Activated T-helper 1 cell treated with anti-CD3 and anti-CD28 coated beads, Interleukin-12 subunit alpha, Interleukin-12 subunit beta, Interleukin-2, Interleukin-4 antibody, amounts not matched to agents 30 ng/mL and 10 ng/mL and 1 ng/mL, durations not matched to agents 14 hours and 24 hours and 36 hours (primary cell): ENCODE measurements at places on chromosomes 11 and 22. TPM values are rescaled to one million over a fixed set of nuclear protein-coding genes. Genes with fewer than 3 reads are reported as not detected.

GRCh38 chr11:62400281-62400680 is 18.6 kb upstream of the SCGB1A1 start:
- no peak for DNase-seq

GRCh38 chr11:76234416-76235232 is 28.3 kb upstream of the WNT11 start:
- DNase-seq, result no peak

- DNase-seq, result no peak
Observed at GRCh38 chr22:42171417-42171816, 40.8 kb upstream of the CYP2D6 start.

GRCh38 chr22:39132871-39133524 is 19.5 kb downstream of the CBX7 start:
- no peak for DNase-seq

DNA sequence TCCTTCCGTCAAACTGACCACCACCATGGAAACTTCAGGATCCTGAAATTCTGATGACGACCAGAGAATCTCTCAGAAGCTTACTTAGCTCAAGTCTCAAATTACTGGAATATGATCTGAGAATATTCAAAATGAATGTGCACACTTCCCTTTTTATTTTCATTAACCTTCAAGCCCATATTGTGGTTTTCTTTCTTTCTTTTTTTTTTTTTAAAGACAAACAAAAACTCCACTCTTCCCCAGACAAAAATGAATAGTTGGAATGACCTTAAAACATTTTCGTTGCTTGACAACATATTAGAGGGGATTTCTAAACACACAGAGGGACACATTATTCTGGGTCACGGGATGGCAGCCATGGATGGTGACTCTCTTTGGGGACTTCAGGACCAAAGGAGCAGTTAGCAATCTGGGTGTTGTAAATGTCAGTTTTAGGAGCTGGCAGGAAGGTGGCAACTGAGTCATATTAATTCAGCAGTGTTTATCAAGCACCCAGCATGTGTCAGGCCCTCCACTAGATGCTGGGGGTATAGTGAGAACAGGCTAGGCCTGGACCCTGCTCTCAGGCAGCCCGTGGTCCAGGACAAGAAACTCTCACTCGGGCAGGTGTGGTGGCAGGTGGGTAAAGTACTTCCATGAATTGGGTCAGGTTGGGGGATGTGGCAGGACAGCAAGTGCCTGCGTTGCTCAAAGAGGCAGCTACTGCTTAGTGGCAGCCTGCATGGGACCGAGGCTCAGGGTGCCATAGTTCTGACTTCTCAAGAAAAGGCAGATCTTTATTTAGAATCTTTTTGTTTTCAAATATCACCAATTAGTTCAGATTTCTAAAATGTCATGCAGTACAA is 126.1 kb downstream of the HIPK3 start:
- DNase-seq, result no peak

DNA sequence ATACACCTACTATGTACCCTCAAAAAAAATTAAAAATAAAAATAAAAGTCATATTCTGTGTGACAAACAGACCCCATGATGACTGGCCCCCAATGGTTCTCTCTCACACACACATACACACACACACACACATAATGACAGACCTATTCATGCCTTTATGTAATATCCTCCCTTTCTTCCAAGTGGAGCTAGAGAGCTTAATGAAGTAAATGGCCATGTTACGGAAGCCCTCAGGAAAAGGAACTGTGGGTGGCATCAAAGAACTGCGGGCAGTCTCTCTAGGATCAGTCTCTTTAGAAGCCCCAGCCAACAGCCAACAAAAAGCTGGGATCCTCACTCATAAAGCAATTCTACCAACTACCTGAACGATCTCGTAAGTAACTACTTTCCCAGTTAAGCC is 125.5 kb downstream of the SIK3 start:
- no peak for DNase-seq

DNA sequence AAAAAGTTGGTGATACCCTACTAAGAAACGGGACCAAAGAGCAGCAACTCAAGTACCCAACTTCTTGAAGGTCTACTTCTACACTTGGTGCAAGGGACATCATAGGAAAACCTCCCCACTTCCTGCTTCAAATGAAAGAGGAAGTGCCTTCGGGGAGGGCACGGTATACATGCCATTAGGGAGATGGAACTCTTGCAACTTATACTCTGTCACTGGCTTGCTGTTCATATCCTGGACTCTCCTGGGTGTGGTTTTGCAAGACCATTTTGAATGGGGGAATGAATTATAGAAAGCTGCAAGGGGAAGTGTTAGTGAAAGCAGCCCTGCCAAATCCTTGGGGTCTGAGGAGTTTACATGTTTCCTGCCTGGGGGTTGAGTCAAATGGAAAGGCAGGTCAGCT is 41.9 kb downstream of the CSNK2A3 start:
- no peak for DNase-seq

Gene DGCR8
- total RNA-seq, result 79.3 and 81.0 TPM in 2 replicates
